ENCODE measurements at places on chromosomes 5 and 9.

DNA sequence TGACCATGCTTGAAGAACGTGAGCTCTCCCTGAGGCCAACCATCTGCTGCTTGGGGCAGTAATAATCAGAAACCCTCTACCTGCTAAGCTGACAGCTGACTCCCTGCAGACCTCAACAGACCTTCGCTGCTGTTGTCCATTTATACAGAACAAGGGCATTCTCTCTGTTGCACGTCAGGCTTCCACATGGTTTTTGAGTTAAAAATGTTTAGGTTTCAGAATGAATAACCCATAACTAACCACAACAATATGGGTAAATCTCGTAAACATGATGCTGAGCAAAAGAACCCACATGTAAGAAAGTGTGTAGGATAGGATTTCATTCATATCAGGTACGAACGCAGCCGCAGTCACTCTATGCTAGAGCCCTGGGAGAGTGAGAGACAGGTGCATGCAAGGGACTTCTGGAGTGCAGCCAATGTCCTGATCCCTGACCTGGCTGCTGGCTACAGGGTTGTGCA, 348.5 kb downstream of the MED10 start:
- no peak for DNase-seq

DNA sequence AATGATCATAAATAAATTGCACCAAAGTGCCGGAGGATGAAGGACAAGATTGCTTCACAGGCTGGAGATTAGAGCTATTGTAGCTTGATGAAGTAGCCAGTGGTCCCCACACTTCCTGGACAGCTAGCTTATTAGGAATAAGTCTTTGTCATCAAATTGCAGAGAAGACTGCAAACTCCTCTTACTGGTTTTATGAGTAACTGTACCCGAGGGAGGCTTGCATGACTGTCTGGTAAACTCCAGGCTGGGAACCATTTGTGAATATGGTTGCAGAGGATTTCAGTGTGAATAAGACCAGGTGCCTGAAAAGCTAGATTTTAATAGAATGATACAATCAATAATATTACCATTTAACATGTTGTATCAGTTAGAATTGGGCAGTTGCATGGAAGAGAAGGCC, 36.5 kb upstream of the SEMA5A start:
- DNase-seq, result no peak

DNA sequence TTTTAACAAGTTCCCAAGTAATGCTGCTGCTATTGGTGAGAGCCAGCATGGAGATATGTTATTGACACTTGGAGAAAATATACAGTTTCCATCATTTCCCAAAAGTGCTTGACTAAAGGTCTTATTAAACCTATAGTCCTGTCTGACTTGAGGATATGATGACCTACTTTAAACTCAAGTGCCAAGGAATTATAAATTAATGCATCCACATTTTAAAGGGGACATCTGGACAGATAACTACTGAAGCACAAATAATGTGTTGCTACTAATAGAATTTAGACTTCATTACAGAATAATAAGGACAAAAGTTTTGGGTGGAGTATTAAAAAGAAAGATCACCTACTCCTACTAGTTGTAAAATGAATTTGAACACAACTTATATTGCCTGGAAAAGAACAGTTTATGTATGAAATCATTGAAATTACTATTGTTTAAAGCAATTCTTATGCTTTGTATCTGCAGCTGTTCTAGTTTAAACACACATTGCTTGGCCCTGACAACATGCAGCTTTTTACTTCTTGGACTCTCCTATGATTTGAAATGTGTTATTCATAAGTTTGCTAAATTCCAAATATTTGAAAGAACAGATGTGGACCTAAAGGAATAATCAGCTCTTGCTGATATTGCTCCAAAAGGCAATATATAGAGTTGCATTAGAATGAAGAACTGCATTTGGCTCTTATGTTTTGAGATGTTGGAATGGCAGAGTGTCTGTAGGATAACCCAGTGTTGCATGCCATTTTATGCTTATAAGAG, 73.4 kb downstream of the SGCD start:
- DNase-seq, result no peak

DNA sequence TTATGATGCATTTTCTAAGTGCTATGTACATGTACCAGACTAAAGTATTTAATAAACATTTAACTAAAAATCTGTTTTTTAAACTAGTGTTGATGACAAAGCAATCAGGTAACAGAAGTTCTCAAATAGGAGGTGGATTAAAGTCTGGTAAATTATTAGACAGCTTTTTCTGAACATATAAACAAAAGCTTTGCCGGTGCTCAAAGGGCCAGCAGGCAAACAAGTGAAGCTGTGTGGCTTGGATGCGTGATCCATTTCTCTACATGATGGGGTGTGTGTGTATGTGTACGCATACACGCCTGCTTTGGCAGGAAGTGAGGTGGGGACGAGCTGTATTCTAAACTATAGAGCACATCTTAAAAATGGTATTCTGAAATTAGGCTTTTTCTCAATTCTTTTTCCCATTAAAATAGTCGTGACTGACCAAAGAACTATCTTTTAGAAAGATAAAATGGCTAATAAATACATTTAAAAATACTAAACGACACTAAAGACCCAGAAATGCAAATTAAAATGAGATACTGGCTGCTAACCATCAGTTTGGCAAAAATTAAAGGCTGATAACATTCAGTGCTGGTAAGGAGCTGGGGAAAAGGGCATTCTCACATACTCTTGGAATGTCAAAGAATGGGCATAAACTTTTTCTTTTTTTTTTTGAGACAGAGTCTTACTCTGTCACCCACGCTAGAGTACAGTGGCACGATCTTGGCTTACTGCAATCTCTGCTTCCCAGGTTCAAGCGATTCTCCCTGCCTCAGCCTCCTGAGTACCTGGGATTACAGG, 174.0 kb downstream of the MAPKAP1 start:
- DNase-seq, result no peak

- peak; percentile 85 for DNase-seq
These were observed 6.9 kb downstream of the ANXA6 start for GRCh38 chr5:151150471-151151262.

DNA sequence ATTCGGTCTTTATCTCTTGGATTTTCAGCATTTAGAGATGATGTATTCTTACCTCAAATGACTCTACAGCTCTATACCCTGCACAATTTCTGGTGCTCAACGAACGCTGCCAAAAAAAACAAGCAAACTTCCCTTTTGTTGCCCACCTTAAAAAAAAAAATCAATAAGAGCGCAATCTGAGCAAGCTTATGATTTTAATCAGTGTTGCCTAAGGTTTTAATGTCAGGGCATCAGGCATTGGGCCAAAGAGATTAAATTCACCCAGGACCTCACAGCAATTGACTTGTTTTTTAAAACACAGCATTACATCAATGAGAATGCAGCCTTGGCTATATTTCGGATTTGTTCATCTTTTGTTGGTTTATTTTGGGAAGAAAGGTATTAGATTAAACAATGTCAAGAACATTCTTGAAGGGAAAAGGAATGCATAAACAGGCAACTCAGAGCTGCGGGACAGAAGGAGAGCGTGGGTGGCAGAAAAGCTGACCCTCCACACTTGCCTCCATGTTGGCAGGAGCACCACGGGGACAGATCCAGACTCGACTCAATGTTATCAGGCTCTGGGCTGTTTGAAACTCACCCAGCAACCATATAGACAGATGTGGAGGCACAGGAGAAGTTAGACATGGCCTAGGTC, 127.5 kb upstream of the DAPK1 start:
- DNase-seq, result no peak

- no peak for DNase-seq
These were observed 32.7 kb upstream of the SPARC start for GRCh38 chr5:151719228-151720000.

DNA sequence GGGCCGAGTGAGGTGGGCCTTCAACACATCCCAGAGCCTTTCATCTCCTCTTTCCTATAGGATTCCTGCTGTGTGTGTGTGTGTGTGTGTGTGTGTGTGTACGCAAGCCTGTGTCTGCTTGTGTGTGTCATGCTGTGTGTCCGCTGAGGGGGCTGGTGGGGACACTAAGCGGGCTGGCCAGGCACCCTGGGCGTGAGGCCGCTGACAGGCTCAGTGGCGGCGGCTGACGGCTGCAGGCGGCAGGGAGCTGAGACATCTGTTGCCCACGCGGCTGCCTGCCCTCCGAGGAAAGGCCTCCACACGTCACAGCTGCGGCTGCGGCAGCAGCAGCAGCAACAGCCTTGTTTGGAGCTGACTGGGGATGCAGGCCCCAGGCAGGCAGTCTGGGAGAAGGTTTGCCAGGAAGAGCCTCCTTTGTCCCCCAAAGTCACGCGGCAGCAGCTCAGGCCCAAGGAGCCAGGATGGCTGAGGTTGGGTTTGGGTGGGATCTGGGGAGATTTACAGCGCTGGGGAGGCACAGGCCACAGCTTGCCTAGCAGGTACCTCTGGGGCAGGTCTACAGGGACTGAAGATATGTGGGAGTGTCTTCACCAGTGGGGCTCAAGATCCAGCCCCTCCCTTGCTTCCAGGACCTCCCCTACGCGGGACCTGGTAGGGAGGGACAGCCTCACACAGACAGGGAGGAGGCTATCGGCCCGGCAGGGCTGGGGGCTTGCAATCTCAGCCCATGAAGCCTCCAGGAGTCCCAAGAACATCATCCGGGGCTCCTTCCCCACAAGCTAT, 1.8 kb downstream of the PDLIM4 start:
- DNase-seq, result no peak

DNA sequence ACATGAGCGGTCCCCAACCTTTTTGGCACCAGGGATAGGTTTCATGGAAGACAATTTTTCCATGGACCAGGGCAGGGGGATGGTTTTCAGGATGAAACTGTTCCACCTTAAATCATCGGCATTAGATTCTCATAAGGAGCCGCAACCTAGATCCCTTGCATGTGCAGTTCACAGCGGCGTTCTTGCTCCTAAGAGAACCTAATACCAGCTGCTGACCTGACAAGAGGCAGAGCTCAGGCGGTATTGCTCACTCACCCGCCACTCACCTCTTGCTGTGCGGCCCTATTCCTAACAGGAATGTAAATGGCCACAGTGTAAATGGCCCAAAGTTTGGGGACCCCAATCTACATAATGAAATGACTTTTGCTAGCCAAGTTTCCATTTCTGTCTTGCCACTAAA, 3.1 kb upstream of the PLIN2 start:
- DNase-seq, result no peak

GRCh38 chr5:56447232-56447631, 214.1 kb upstream of the ANKRD55 start:
- DNase-seq, result no peak

DNA sequence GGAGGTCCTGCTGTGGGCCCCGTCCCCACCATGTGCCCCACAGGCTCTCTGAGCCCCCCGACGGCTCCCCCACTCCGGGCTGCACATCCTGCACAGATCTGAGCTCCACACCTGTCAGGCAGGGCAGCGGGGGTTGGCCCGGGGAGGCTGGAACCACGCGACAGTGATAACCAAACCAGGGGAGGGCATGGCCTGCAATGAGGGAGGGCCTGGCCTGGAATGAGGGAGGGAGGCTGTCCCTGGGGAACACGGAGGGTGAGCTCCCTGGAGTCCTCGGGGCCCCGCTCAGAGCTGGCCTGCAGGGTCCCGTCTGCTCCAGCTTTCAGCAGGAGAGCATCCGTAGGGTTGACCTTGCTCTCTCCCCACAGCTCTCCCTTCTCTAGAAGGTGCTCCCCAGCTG, 30.5 kb downstream of the SLC9A3 start:
- DNase-seq, result no peak

DNA sequence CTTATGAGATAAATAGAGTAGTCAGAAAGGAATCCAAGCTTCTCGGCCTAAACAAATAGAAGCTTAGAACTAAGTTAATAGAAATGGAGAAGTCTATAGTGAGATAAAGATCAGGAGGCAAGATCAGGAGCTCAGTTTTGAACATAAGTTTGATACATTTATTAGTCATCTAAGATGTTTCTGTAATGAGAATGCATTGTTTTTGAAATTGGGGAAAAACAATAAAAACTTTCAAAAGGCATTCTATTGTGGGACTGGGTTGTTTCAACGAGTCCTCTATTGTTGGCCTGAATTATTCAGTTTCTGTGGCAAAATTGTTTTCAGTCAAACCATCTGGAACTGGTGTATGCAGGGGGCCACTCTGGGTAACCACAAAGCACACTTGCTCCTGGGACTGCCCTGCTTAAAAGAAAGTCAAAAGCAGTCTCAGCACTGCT, 181.0 kb upstream of the CLINT1 start:
- no peak for DNase-seq

DNA sequence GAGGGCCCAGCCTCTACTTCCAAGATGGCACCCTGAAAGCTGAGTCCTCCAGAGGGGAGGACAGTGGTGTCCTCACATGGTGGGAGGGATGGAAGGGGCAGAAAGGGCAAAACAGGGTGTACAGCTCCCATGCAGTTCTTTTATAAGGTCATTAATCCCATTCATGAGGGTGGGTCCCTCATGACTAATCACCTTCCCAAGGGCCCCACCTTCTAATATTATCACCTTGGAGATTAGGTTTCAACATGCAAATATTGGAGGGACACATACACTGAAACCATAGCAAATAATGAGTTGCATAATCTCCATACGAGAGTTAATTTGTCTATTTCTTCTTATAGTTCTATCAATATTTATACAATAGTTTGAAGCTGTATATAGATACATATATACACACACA, 5.8 kb upstream of the ZBTB43 start:
- DNase-seq, result no peak

DNA sequence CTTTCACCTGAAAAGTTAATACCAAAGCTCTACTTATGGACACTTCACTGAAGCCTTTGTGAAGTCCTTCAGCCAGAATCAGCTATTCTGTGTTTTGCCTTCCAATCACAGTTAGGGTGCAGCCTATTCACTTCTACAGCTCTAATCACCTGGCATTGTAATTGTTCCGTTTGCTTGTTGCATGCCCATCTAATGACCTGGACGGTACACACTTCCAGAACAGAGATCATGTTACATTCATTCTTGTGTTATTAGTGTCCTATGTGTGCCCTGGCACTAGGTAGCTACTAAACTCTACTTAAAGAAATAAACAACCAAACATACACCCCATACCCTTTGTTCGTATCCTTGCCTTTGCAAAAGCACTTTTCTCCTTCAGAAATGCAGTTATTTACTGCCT, 1162.9 kb upstream of the WWC1 start:
- no peak for DNase-seq

- DNase-seq, result no peak
These were observed 88.8 kb downstream of the NR3C1 start for GRCh38 chr5:143314659-143315058.

- DNase-seq, result peak; percentile 75
These were observed 63.1 kb downstream of the DOCK8 start for GRCh38 chr9:277601-278295.

DNA sequence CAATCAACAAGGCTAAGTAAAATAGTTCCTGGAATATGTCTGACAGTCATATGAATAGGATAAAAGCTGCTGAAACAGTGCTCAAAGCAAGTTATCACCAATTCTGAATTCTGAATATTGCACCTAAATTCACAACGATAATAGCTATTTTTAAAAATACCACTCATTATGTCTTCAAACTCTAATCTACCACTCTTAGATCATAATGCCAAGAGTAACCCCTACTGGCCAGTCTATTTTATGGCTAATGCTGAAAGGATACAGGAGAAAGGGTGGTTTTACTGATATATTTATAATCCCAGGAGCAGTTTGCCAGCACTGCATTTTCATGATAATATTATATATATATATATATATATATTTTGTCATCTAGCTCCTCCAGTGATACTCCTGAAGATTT, 232.8 kb downstream of the PDE4D start:
- DNase-seq, result no peak

- DNase-seq, result no peak
These were observed 93.2 kb upstream of the PHYKPL start for GRCh38 chr5:178325679-178326373.

- no peak for DNase-seq
These were observed 308.0 kb upstream of the DAP start for GRCh38 chr5:11069041-11069440.

- no peak for DNase-seq
These were observed 17.8 kb downstream of the UNC13B start for GRCh38 chr9:35179347-35180280.

- no peak for DNase-seq
These were observed 78.4 kb downstream of the SEMA5A start for GRCh38 chr5:9467199-9468059.
